ENCODE measurements at places on chromosomes 4 and X. TPM values are rescaled to one million over a fixed set of nuclear protein-coding genes. Genes with fewer than 3 reads are reported as not detected.

- H3K27ac ChIP-seq: no peak overlapping the region
- H3K36me3 ChIP-seq: no peaks in the 10 kb centered on the region
- H3K4me3 ChIP-seq: no peak overlapping the region
- no peak for DNase-seq
- no peaks in the 10 kb centered on the region for H3K4me1 ChIP-seq
Observed at GRCh38 chr4:25667931-25668557, 12.4 kb downstream of the SLC34A2 start.

DNA sequence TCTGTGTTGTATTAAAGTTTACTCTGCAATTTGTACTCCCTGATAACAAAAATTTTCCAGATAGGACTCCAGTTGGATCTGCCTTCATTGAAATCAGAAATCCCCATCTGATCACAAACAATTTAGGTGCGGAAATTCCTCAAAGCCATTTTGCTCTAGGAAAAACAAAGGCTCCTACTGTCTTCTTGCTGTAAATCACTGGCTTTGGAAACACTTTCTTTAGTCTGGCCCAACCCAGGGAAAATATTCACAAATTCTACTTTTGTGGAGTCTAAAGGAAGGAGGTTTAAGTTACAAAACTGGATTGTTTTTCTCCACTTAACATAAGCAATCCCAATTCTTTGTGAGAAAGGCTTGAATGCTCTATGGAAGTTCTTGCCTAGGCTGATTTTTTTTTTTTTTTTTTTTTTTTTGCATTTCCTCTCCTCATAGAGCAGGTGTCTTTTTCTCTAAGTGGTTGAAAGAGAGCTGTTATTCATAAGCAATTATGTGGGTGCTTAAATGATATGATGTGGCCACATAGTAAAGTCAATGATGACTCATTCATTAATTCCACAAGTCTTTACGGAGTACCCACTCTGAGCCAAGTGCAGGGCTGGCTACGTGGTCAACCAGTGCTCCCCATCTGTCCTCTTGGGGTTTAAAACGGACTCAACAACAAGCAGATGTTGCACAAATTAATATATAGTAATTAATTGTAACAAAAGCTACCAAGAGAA lies 261.4 kb downstream of the LDB2 start:
- DNase-seq: no peak
- H3K4me3 ChIP-seq: no peak overlapping the region
- no peaks in the 10 kb centered on the region for H3K27me3 ChIP-seq
- no peaks in the 10 kb centered on the region for H3K4me1 ChIP-seq
- no peaks in the 10 kb centered on the region for H3K36me3 ChIP-seq

DNA sequence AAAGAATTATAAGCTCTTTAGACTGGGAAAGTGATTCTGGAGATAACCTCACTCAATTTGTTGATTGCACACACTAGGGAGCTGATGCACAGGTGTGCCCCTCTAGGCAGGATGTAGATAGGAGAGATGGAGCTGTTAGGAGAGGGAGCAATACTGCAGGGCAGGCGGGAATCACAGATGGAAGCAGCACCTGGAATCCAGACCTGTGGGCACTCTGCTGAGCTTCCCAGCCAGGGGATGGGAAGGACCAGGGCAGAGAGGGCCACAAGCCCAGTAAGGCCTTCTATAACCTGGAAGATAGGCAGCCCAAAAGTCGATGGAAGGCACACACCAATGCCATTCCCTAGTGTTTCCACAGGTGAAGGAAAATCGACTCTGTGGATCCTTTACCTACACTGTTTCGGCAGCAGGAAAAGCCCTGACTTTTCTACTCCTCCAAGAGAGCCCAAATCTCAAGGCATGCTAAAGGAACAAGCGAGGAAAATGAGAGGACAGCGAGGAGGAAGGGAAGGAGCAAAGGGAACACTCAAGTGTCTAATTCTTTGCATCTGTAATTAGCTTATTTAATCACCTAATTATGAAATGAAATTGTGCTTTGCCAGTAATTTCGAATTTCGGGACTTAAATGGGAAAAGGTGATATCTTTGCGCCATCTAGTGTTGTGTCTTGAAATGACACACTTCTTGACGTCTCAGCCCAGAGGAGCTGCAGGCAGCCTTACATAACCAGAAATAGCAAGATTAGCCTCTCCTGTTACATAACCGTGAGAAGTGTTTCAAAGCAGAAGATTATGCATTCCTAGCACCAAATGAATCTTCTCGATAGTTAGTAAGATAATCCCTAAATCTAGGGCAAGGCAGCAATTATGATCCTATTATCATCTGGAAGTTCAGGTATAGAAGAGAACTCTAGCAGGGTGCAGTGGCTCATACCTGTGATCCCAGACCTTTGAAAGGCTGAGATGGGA lies 31.0 kb upstream of the TLR3 start:
- H3K4me1 ChIP-seq: no peaks in the 10 kb centered on the region
- peak; percentile 36 for DNase-seq
- H3K4me3 ChIP-seq: no peak overlapping the region
- no peaks in the 10 kb centered on the region for H3K36me3 ChIP-seq

GRCh38 chr4:85826060-85826678 lies 351.2 kb downstream of the ARHGAP24 start:
- DNase-seq: no peak
- no peaks in the 10 kb centered on the region for H3K36me3 ChIP-seq
- H3K27me3 ChIP-seq: no peaks in the 10 kb centered on the region
- H3K4me3 ChIP-seq: no peak overlapping the region

DNA sequence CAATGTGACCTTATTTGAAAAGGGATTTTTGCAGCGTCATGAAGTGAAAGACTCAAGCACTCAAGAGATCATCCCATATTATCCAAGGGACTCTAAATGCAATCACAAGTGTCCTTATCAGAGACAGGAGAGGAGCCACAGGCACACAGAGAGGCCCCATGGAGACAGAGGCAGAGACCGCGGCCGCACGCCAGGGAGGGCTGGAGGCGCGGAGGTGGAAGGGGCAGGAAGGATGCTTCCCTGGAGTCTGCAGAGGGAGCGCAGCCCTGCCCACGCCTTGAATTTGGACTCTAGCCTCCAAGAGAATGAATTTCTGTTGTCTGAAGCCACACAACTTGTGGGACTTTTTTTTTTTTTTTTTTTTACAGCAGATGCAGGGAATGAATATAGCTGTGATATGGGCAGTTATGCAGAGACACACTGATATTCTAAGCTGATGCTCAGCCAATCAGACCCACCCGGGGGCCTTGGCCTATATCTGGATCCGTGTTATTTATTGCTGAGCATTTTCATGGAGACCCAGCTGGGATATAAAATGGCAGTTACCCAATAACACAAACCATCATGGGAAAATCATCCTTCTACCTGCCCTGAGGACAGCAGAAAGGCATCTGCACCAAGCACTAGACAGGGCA lies 244.8 kb upstream of the PSAPL1 start:
- no peak overlapping the region for H3K27ac ChIP-seq
- H3K4me3 ChIP-seq: no peak overlapping the region
- peak; percentile 34 for DNase-seq
- H3K36me3 ChIP-seq: no peaks in the 10 kb centered on the region
- no peaks in the 10 kb centered on the region for H3K4me1 ChIP-seq

DNA sequence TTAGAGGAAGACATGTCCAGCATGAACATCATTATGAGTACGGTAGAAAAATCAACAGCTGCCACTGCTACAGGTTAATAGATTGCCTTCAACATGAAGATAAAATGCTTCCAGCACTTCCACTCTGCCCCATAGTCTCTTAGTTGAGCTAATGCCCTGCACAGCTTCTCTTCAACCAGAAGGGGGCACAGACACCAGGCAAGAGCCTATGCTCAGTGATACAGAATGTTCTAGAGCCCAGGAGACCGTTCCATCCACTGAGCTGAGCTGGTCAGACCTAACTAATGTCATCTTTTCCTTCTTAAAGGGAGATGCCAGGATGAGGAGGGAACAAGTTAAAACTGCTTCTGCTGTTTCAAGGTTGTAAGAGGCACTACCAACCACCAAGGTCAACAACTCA lies 42.2 kb downstream of the SMIM10L2A start:
- H3K27ac ChIP-seq: no peak overlapping the region
- H3K36me3 ChIP-seq: no peaks in the 10 kb centered on the region
- H3K27me3 ChIP-seq: peaks cover 29% of the 10 kb centered on the region
- no peak overlapping the region for H3K4me3 ChIP-seq

DNA sequence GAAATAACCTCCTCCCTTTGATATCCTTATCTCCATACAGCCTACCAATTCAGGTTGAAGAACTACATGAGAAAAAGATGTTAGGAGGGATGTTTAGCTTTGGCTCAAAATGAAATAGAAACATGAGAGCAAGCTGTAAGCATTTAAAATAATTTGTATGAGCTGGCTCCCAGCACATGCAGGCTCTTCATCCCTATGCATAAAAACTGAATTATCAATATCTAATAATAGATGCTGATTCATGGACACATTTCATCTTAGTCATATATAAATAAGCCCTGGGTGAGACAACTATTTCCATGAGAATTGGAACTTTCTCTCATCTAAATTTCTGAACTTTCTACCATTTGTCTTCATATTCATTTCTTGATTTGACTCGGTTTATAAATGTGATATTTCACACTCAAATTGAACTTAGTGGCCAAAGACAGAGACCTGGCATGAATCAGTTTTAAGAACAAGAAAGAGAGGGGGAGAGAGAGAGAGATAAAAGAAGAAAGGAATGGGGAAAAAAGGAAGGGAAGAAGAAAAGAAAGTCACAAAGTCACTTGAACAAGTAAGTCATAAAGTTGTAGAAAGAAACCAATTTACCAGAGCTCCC lies 48.9 kb upstream of the GPR174 start:
- no peaks in the 10 kb centered on the region for H3K4me1 ChIP-seq
- H3K27me3 ChIP-seq: peaks cover 27% of the 10 kb centered on the region
- H3K27ac ChIP-seq: no peak overlapping the region
- no peaks in the 10 kb centered on the region for H3K36me3 ChIP-seq
- no peak for DNase-seq
- no peak overlapping the region for H3K4me3 ChIP-seq

- no peaks in the 10 kb centered on the region for H3K27me3 ChIP-seq
- no peaks in the 10 kb centered on the region for H3K36me3 ChIP-seq
- H3K4me1 ChIP-seq: no peaks in the 10 kb centered on the region
- no peak overlapping the region for H3K4me3 ChIP-seq
- no peak for DNase-seq
Observed at GRCh38 chrX:140190441-140191108, 225.3 kb upstream of the CXorf66 start.

GRCh38 chr4:6573986-6574746 lies 823 bp upstream of the MAN2B2 start:
- peak overlapping the region; percentile 75 for H3K27ac ChIP-seq
- no peak for DNase-seq
- H3K4me1 ChIP-seq: peaks cover 4% of the 10 kb centered on the region
- no peaks in the 10 kb centered on the region for H3K36me3 ChIP-seq
- no peaks in the 10 kb centered on the region for H3K27me3 ChIP-seq
- peak overlapping the region; percentile 81 for H3K4me3 ChIP-seq

GRCh38 chrX:41677183-41678060 lies 11.4 kb upstream of the GPR34 start:
- H3K27me3 ChIP-seq: no peaks in the 10 kb centered on the region
- H3K36me3 ChIP-seq: no peaks in the 10 kb centered on the region
- H3K4me3 ChIP-seq: no peak overlapping the region
- H3K27ac ChIP-seq: no peak overlapping the region

DNA sequence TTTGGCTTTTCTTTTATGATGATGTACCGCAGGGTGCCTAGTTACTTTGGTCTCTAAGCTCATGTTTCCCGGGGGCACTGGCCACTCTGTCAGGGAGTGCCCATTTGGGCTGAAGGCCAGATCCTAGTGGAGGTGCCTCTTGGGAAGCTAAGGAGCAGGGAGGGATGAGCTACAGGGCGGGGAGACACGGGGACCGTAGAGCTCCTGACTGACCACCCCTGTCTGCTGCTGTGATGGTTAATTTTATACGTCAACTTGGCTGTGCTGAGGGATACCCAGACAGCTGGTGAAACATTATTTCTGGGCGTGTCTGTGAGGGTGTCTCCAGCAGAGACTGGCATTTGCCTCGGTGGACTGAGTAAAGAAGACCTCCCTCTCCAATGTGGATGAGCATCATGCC lies 24.9 kb upstream of the CLDN24 start:
- H3K27ac ChIP-seq: no peak overlapping the region
- no peak for DNase-seq
- no peaks in the 10 kb centered on the region for H3K4me1 ChIP-seq
- H3K36me3 ChIP-seq: no peaks in the 10 kb centered on the region
- H3K4me3 ChIP-seq: no peak overlapping the region

DNA sequence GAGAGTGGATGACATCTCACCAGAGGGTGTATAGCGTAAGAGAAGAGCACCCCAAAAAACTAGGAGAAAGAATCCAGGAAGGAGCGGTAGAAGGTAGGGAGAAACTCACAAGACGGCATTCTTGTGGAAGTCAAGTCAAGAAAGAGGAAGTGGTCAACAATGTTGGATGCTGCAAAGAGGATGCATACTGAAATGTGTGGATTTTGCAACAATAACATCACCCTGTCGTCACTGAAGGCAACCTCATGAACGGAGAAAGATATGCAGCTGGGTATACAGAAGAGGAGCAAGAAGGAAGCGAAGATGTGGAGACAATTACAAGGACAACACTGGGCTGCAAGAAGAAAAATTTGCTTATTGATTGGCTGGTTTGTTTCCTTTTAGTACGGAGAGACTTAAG lies 11.4 kb upstream of the TAPT1 start:
- no peak for DNase-seq
- H3K36me3 ChIP-seq: no peaks in the 10 kb centered on the region
- H3K4me1 ChIP-seq: no peaks in the 10 kb centered on the region
- no peak overlapping the region for H3K27ac ChIP-seq
- H3K27me3 ChIP-seq: no peaks in the 10 kb centered on the region

GRCh38 chrX:16125520-16126149 lies 2.3 kb downstream of the GRPR start:
- DNase-seq: no peak
- no peak overlapping the region for H3K4me3 ChIP-seq
- H3K27ac ChIP-seq: no peak overlapping the region

- no peak for DNase-seq
- no peaks in the 10 kb centered on the region for H3K4me1 ChIP-seq
- H3K27me3 ChIP-seq: no peaks in the 10 kb centered on the region
- no peak overlapping the region for H3K4me3 ChIP-seq
- H3K36me3 ChIP-seq: no peaks in the 10 kb centered on the region
Observed at GRCh38 chr4:108854786-108855185, 91.9 kb upstream of the ETNPPL start.

DNA sequence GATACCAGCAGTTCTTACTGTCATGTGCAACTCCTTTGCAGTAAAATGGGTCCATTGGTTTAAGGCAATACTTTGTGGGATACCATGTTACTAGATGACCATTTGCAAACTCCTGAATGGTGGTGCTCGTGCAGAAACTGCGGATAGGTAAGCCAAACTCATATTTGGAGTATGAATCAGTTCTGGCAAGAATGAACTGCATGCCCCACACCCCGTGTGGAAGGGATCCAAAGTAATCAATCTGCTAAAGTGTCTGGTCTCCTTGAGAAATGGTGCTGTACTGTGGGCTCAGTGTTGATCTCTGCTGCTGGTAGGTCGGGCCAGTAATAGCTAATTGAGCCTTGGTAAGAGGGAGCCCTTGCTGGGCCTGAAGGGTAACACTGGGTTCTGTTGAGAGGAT lies 4.2 kb upstream of the TAB3 start:
- DNase-seq: no peak
- no peak overlapping the region for H3K27ac ChIP-seq
- H3K4me3 ChIP-seq: no peak overlapping the region
- H3K27me3 ChIP-seq: no peaks in the 10 kb centered on the region

Gene MAGEB10
- total RNA-seq: not detected

Gene ANXA10
- total RNA-seq: not detected

Gene UGT2B11
- 4.0 TPM for total RNA-seq

Data from breast epithelium (tissue), 4 donors.